ENCODE measurements at places on chromosomes 1 and 21.
A peak's percentile ranks its signal among the peaks of the same experiment; 100 is the strongest.

- no peak for DNase-seq
Measured at GRCh38 chr21:39079617-39080016, 103.6 kb downstream of the PSMG1 start.

- DNase-seq, result no peak
Measured at GRCh38 chr1:147218606-147219005, 6.5 kb downstream of the FMO5 start.

GRCh38 chr1:15799004-15799867 is 8.2 kb downstream of the UQCRHL start:
- DNase-seq, result no peak

DNA sequence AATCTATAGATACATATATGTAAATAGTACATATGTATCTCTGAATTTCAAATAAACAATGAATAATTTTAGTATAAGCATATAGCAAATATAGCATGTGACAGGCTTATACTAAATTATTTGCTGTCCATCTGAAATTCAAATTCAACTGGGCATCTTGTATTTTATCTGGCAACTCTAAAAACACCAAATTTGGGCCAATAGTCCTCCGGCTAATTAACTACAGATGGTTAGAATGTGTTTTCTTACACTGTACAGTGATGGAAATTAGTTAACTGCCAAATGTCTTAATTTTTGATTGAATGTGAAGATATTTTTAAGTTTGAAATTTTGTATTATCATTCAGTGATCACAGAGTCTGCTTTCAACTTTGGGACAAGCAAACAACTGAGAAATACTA is 30.7 kb downstream of the KCNJ15 start:
- no peak for DNase-seq

DNA sequence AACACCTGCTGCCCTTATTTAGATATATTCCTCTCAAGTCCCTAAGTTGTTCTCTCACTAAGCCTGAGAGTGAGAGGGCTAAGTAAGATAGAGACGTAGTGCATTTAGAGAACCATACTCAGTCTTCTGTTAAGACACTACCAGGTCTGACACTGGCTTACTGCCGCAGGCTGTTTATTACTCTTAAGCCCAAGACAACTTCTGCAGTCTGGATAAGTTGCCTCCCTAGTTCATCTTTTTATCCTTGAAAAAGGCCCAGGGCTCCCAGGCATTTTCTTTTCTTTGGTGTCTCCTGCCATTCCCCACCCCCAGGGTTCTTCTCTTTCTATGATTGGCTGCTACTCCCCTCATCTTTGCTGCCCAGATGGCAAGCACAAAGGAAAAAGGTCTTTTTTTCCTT is 38.7 kb downstream of the CACHD1 start:
- no peak for DNase-seq

GRCh38 chr1:93257889-93258288 is 77.4 kb downstream of the CCDC18 start:
- DNase-seq, result no peak

DNA sequence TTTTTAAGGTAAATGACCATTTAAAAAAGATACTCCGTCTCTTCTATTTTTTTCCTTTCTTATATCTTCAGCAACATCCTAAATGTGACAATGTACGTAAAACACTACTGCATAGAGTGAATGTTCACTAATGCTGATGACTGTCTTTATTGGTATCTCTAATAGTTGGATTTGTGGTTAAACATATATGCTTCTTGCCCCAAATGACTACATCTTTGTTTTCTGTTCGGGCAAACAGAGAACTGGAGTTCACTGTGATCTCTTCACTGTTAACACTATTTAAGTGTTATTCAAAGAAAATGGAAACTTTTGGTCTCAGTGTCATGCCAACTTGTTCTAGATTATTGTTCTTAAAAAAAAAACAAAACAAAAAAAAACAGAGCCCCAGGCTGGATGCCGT is 109.4 kb downstream of the KIF26B start:
- no peak for DNase-seq

GRCh38 chr1:20575541-20576336 is 13.2 kb upstream of the CDA start:
- DNase-seq, result no peak

DNA sequence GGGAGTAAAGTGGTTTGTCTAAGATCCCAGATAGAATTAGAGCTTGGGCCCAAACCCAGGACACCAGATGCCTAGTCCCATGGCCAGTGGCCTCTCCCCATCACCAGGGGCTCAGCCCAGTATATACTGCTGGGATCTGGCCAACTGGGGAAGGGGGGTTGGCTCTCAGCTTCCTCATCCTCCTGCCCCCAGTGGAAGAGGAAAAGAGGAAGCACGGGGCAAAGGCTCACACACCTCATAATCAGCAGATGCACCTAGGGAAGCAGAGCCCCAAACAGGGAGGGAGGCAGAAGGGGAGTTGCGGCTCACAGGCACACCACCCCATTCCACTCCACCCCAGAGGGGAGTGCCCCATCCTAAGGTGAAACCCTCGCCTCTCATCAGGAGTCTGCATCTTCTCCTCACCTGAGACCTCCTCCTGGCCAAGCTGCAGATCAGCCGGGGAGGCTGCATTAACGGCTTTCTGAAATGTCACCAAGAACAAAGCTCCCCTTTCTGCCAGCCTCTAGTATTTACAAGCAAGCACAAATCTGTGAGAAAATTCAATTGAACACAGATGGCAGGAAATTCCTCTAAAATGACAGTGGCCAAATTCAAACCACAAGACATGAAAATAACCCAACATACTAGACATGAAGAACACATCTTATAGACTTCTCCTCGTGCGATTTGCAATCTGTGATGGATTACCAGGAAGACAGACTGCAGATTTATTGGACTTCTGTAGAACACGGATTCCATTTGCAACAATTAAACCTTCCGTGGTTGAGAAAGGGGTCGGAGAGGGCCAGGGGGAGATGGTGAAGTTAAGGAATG is 82.8 kb downstream of the GLIS1 start:
- DNase-seq, result no peak

DNA sequence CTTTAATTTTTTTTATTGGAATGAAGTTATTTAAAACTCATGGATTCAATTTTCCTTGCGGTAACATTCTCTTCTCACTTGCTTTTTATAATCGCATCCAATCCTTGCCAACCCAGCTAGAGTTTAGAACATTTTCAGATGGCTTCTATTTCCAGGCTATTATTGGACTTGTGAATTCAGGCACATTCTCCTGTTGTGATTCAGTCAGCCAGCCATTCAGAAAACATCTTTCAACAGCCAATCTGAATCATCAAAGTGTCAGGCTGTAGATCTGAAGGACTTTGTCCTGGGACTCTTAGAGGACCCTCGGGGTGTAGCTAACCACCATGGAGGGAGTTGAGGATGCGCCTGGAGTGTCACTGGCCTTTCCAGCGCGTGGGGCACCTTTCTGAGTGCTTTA is 92.4 kb downstream of the PRDM2 start:
- no peak for DNase-seq

DNA sequence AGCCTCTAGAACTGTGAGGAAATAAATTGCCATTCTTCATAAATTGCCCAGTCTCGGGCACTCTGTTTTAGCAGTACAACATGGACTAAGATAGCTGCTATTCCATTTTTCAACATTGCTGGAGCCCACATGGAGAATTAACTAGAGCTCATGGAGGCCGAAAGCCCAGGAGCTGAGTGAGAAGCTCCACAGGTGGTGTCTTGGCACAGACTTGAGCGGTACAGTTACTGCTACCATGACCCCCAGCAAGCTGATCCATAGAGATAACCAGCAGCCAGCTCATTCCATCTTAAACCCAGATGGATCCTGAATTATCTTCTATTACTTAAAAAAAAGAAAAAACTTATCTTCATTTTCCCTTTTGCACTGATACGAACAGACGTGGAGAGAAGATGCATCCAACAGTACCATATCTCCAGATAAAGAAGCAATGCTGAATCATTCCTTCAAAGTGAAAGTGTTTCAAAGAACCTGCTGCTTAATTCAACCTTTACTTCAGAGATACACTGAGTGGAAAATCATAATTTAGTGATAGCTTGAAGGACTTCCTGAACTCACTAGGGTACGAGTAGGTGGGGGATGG is 115.1 kb downstream of the SETD4 start:
- no peak for DNase-seq

DNA sequence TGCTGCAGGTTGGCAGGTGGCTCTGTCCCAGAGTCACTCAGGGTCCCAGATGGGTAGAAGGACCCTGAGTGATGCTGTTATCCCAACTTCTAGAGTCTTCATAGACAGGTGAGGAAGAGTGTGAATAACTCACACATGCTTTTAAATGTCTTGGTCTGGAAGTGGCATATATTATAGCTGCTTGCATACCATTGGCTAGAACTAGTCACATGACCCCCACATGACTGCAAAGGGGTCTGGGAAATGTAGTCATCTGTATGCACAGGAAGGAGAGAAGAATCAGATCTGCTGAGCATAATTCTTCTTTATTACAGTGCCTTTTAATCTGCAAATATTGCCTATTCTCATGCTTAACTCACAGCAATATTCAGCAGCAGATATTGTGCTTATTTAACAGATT is 28.2 kb upstream of the KLHDC7A start:
- no peak for DNase-seq

GRCh38 chr1:2587071-2587859 is 688 bp downstream of the PRXL2B start:
- DNase-seq, result peak; percentile 58

DNA sequence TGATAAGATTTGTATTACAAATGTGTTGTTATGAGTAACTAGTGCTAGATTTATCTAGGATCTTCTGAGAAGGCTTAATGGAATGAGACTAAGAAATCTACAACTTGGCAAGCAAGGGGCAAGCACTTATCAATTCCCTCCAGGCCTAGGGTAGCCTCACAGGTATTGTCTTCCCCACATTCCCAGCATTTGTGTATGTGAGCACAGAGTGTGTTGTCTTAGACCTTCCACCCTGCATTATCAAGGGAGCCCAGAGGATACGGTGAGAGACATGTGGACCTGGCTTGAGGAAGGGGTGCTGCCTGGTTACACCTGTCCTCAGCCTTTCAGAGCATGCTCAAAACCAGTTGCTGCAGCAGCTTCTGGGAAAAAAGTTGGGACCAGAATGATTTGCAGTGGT is 327.2 kb downstream of the MRPL39 start:
- no peak for DNase-seq

- no peak for DNase-seq
Measured at GRCh38 chr1:210232511-210233215, at the start of gene SERTAD4. TSS of gene SERTAD4 (plus strand) at chr1:210232796. CDS start at chr1:210237961, 5,165 bp downstream.

- no peak for DNase-seq
Measured at GRCh38 chr1:192629612-192630011, 6.3 kb upstream of the RGS13 start.

DNA sequence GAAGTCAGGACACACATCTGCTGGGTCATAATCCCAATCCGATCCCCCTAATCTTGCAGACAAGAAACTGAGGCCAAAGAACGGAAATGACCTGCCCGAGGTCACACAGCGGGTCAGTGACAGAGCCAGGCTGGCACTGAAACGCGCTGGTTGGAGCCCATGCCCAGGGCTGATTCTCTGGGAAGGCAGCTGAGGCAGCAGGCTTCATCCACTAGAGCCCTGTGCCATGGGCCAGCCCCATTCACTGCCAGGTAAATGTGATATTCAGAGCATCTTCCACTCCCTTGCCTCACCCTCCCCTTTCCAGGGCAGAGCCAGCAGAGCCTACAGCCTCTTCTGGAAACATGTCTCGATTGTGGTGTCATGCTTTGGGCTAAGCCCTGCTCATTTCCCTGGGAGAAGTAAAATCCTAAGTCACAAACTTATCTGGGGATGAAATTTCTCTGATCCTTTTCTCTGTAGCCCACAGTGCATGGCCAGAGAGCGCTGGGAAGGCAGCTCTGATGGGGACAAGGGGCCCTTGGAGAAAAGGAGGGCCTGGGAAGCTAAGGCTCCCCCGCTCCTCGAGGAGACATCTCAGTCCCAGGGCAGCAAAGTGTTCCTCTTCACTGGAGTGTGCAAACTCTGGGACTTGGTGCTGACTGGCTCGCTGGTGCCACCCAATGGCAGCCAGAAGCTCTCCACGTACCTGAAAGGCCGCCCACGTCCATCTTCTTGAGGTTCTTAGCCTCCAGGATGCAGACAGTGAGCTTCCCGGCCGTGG is 110.4 kb downstream of the SYT2 start:
- peak; percentile 12 for DNase-seq

GRCh38 chr1:230834292-230834691 is 34.0 kb downstream of the C1orf198 start:
- DNase-seq, result no peak

DNA sequence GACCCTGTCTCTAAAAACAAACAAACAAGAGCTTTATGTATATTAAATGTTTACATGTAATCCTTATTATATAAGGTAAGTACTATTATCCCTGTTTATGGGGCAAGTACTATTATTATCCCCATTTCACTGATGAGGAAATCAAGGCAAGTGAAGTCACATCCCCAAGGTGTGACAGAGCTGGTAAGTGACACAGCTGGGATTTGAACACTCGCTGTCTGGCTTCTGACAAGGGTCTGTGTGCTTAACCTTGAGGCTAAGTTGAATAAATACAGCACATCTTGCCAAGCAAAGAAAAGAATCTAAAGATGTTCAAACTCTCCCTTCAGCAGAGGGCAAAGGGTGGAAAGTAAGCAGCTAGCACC is 167.9 kb upstream of the IRF2BP2 start:
- no peak for DNase-seq

GRCh38 chr1:1435911-1436629 is 580 bp downstream of the VWA1 start:
- DNase-seq, result no peak

DNA sequence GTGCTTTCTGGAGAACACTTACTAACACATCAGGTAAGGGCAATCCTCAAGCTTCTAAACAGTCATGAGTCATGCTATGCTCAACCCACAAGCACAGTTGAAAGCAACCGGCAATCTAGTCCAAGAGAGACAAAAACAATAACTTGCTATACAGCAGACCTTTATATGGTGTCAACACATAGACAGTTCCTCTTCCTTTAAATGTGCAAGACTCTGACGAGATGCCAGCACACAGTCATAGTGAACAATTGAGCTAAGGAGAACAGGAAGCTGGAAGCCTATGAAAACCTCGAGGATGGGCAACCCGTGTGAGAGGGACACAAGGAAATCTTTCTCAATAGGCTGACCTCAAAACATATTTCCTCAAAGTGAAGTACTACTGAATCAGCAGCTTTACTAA is 5.3 kb downstream of the ADIPOR1 start:
- peak; percentile 7 for DNase-seq

GRCh38 chr1:6303397-6304012 is 42.6 kb upstream of the GPR153 start:
- no peak for DNase-seq

DNA sequence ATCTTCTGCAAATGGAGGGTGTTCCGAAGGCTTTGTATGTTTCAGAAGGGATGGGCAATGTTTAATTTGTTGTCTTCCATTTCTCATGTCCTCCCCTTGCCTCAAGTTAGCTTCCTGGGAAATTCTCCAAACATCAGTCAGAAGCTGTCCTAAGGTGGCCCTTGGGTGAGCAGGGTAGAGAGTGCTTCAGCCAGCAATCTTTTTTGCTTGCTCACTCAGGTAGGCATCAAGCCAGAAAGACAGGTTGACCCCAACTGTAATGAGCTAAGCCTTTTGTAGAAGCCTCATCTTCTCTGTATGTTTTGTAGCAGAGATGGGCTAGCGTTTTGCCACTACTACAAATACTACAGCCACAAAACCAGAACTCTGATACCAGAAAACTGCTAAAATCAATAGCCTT is 321.5 kb upstream of the FAM78B start:
- no peak for DNase-seq

Data from CD4-positive, alpha-beta T cell treated with Interleukin-17A for 4 hours (primary cell).